ENCODE measurements at places on chromosomes 4 and X.
A peak's percentile ranks its signal among the peaks of the same experiment; 100 is the strongest.

GRCh38 chr4:57020467-57021101, 41.9 kb downstream of the POLR2B start:
- no peak for DNase-seq

GRCh38 chr4:138399081-138399480, 156.9 kb upstream of the SLC7A11 start:
- no peak for DNase-seq

- no peak for DNase-seq
Measured at GRCh38 chr4:124483048-124483906, 229.3 kb downstream of the ANKRD50 start.

GRCh38 chr4:53019485-53020382, 157.6 kb downstream of the RASL11B start:
- no peak for DNase-seq

DNA sequence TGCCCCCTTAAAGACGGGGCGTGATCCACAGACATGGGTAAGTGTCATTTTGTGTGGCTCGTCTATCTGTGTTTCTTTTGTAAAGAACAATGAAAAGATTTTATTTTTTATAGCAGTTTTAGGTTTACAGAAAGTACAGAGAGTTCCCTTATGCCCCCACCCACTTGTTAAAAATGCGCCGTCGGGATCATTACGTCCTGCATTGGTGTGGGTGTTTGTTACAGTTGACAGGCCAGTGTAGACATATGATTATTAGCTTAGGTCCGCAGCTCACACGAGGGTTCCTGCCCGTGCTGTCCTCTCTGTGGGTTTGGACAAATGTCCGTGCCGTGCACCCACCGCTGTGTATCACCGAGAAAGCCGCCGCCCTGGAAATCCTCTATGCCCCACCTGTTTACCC, 50.5 kb downstream of the RGS12 start:
- no peak for DNase-seq

DNA sequence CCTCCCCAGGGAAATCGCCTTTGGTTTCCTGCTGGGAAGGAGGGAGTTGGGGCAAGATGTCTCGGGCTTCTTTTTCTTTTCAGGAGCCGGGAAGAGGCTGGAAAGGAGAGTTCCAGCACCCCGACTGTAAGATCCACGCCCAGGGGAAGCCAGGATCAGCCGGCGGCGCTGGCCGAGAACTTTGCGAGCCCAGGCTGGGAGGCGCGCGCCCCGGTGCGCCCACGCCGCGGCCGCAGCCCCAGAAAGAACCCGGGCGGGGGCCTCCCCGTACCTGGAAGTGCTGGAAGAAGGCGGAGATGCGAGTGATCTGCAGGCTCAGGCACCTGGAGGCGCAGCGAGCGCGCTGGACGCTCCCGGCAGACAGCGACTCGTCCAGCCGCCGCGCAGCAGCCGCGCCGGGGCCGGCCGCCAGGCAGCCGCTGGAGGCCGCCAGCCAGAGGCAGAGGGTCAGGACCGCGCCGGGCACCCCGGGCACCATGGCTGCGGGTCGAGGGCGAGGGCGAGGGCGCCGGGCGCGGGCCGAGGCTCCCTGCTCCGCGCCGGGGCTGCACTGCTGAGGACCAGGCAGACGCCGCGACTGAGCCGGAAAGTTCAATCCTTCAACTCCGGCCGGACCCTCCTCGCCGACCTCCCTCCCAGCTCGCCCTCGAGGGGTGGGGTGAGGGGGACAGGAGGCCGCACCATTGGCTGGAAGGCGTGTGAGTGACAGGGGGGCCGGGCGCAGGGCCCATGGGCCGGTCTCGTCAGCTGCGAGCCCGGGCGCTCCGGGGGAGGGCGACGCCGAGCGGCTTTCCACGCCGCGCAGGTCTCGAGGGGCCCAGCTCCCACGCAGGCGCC, at the start of gene ANOS1:
Gene ANOS1 (minus strand): TSS at position 579 of the 837 bp plus-strand sequence. CDS start 101 bp downstream, at position 478.
- DNase-seq = no peak

DNA sequence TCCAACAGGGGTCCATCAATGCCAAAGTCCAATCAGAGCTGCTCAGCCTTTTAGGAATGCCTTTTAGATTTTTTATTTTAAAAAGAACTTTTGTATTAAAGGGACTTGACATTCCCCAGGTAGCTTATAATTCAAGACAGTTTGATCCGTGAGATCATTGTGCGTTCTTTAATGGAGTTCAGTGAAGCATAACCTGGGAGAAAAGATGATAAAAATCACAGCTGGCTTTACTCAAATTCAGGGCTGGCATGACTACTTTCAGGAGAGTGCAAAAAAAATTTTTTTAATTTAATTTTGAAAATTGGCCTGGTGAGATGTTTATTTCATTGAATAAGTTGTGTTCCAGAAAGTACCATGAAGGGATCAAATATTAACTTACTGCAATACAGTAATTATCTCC, 118.2 kb downstream of the VCX2 start:
- no peak for DNase-seq

DNA sequence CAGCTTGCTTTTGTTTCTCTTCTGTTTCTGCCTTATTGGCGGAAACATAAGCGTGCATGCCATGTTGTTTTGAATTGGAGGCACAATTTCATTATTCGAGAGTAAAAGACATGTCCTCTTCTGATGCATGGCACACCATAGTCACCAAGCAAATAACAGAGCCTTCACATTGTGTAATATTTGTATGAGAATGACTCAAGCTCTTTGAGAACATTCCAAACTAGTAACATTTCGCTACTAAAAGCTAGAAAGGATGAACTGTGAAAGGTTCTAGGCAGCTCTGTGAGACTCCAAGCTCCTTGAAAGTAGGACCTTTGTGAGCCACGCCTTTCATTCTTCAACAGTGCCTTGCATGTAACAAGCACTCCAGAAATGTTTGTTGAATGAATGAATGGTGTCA, 9.2 kb upstream of the ANXA3 start:
- DNase-seq = no peak

DNA sequence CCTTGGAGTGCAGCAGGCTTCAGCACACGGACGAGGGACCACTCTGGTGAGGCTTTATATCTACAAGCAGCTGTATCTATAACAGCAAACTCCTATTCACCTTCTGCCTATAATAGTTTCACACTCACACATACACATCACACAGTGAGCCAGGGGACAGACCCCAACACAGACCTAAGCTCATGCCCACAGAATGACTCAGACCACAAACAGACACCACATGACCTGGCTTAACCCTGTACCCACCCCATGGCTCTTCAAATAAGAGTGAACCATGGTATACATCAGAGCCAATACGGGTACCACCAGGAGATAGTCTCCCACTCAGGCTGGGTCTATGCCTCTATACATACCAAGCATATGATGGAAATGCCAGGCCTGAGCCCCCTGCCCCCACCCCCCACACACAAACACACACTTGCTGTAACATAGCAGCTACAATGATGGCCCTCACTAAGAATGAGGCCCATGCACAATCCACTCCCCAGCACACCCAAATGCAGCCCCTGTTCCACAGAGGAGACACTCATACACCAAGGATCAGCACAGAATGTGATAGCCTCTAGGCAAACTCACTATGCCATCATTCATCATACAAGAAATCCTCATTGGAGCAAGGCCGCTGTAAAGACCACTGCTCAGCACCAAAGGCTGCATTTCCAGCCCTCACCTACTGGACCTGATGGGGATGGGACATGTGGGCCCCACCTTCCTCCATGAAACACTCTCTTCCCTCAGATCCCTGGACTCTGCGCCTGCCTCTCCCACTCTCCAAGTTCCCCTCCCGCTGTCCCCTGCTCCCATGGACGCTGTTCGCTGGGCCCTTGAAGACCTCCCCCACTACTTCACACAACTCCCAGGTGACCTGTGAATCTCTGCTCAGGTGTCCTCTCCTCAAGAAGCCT, 62.1 kb upstream of the XIAP start:
- no peak for DNase-seq

DNA sequence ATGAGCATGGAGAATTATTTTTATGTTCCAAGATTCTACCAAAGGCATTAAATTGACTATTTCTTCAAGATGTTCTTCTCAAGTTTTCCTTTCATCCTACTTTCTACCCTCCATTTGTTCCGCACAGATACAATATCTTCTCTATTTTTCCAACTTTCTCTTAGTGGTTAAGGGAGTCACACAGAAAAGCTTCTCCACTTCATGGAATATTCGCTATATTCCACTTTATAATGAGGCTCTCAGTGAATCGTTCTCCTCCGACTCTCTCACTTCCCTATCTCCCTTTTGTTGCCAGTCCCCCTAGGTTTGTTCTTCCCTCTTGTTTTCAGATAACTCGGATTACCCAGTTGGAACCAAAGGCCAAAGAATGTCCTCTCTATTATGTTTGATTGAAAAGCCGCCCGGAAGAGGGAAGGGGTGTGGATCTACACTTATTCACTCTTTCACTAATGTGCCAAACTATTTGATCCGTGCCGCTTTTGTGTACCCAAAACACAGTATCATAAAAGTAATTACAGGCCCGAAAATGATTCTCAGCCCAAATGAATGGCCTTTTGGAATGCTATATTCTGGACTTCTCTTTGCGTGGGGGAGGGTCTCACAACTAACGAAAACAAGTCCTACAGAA, 1.2 kb downstream of the SH3D19 start:
- no peak for DNase-seq

DNA sequence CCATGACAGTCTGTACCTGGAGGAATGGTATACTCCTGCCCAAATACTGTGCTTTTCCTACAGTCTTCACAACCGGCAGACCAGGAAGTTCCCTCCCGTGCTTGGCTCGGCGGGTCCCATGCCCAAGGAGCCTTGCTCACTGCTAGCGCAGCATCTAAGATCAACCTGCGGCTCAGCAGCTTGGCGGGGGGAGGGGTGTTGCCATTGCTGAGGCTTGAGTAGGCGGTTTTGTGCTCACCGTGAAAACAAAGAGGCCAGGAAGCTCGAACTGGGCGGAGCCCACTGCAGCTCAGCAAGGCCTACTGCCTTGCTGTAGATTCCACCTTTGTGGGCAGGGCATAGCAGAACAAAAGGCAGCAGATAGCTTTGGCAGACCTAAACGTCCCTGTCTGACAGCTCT, 152.7 kb downstream of the TEX11 start:
- peak; percentile 47 for DNase-seq

DNA sequence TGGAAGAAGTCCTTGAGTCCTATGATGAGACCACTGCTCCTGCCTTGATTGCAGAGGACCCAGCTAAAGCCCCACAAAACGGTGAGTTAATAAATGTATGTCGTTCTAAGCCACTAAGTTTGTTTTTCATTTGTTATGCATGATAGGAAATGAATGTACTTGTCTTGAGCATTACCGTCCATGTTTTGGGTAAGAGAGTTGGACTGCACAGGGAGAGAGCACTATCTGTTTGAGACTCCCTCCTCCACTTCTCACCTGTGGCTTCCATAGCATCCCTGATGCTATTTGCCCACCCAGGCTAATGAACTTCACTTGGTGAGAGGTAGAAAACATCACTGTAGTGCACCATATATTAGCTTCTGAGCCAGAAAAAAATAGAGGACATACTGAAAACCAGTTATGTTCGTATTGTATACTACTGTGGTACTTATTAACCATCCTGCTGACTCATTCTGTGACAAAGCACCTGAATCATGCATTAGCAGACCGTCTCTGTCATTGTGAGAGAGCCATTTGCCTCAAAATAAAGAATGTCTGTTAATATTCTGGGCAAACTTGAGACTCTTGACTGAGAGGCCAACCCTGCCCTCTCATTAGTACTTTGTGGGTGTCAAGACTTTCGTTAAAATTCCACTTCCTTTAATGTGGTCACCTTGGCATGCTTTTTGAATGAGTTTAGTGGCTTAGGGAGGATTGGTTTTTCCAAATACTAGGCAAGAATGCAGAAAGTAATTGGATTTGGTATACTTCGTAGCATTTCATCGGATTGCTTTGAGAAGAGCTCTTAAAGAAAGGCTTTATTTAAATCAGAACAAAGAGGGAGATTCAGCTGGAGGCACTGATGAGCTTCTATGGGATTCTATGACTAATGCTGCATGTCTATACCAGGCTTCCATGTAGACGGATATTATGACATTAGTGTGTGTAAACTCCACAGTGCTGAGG, 99.3 kb upstream of the GRPR start:
- no peak for DNase-seq

DNA sequence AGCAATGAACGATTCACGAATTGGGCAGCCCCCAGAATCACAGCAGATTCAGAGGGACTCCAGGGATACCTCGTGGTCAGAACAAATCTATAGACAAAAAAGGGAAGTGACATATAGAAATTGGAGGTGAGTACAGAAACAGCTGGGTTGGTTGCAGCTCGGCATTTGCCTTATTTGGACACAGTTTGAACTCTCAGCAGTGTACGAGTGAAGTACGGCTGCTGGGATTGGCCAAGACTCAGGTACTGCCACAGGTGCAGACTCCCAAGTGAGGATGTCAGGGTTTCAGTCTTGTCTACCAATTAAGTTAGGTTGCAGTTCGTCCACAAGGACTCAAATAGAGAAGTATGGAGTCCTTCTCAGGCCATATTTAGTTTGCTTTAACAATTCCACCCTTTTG, 28.2 kb downstream of the HTT-AS start:
- no peak for DNase-seq

DNA sequence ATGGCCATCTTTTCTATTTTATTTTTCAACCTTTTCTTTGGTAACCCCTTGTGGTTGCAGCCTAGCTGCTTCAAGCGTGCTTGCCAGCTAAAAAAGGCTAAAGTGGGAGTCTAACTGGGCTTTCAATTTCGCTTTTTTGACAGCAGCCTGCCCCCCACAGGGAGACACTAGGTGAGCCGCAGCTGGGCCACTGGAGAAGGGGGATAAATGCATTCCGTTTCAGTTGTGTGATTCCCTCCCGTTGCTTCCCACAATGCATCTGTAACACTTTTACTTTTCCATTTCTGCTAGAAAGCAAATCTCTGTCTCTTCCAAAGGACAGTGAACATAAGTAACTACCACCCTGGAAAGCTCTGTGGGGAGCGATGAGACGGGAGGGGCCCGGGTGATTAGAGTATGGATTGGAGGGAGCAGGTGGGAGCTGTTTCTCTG, 86.3 kb upstream of the RAPGEF2 start:
- DNase-seq = no peak

DNA sequence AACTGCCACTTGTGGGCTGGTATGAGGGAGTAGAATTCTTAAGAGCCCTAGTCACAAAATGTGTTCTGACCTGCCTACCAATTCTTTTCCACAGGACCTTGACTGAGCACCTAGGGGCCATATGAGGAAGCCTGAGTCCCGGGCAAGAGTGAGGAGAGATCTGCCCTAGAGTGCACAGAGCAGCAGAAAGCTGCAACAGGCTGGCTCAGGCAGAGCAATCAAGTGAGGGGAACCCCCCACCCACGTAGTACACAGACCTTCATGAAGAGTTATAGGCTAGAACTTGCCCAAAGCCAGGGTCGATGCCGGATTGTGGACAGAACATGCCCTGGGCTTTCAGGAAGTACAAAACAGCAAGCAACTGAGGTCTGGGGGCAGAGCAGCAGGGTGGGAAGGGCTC, 117.0 kb downstream of the SPOCK3 start:
- DNase-seq = no peak

DNA sequence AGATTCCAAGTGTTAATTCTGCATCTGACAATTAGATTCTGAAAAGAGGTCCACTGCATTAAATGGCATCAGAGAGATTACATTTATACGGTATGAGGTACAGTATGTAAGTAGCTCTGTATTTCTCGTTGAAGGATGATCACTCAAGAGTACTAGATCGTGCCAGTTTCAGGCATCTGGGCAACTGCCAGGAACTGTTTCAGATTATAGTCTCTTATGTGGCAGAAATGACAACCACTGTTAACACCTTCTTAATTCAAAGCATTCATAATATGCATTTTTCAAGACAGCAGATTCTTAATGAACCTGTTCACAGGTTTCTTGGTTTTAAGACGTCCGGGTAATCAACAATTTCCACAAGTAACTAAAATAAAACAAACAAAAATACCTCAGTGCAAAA, 1.6 kb downstream of the ANKRD50 start:
- no peak for DNase-seq
